ENCODE measurements at places on chromosomes 12 and 14. TPM values are rescaled to one million over a fixed set of nuclear protein-coding genes. Genes with fewer than 3 reads are reported as not detected.

- DNase-seq, result no peak
Observed at GRCh38 chr12:69509308-69509736, 39.1 kb downstream of the FRS2 start.

DNA sequence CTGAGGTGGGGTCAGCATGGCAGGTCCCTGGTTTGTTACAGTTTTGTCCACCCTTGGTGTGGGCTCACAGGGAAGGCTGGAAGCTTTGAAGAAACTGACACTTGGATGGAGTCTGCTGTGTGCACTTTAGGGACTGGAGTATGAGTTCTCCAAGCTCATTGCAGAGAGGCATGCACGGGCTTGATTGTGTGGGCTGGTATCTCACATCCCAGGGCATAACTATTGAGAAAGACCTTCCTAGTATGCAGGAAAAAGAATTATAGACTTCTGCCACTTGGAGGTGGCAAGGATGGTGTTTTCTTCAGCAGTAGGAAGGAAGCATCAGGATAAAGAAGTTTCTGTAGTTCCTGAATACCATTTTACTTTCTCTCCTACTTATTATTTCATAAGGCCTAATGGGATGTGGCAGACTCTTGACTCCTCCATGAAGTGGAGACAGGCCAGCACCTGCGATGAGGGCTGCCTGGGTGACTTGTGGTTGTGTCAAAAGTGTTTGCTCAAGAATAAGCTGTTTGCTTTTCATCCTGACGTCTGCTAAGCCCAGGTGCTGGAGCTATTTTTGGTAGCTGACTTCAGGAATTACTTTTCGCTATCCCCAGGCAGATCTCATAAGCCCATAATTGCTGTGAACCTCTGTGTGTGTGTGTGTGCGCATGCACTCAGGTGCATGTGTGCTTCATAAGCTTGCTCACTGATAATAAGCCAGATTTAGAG lies 125.8 kb downstream of the KTN1 start:
- no peak for DNase-seq

DNA sequence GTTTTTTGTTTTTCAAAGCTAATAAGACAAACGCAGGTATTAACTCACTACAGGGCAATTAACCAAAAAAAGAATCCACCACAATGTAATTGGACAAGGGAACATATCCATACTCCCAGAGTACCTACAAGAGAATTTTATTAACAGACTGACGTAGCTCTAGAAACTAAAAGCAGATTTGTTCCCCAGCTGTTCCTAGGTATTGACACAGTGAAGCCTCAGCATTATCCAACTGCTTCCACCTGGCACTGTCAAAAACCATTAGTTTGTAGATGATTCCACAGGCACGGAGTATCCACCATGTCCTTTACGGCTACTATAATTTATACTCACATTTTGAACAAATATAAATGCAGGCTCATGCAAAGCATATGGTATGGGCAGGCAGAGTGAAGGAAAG lies 22.3 kb downstream of the PPM1H start:
- DNase-seq, result no peak

- no peak for DNase-seq
Observed at GRCh38 chr12:49870501-49871262, 27.8 kb upstream of the BCDIN3D start.

- peak; percentile 41 for DNase-seq
Observed at GRCh38 chr12:124862768-124863415, 772 bp downstream of the SCARB1 start.

DNA sequence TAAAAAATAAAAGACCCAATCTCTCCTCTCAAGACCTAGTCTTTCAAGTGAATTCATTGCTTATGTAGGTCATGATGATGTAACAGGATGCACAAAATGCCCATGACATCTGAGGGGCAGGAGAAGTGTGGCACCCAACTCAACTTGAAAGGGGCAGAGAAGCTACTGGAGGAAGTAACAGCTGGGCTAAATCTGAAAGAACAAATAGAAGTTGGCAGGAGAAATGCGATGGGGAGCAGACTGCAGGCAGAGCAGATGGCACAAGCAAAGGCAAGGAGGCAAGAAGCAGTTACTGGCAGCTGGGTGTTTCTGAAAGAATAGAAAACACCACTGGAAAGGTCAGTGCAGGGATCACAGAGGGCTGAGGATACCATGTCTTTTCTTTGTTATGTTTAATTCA lies 14.6 kb downstream of the SLC38A4 start:
- DNase-seq, result no peak

- DNase-seq, result no peak
Observed at GRCh38 chr12:101847325-101847724, 16.6 kb upstream of the GNPTAB start.

DNA sequence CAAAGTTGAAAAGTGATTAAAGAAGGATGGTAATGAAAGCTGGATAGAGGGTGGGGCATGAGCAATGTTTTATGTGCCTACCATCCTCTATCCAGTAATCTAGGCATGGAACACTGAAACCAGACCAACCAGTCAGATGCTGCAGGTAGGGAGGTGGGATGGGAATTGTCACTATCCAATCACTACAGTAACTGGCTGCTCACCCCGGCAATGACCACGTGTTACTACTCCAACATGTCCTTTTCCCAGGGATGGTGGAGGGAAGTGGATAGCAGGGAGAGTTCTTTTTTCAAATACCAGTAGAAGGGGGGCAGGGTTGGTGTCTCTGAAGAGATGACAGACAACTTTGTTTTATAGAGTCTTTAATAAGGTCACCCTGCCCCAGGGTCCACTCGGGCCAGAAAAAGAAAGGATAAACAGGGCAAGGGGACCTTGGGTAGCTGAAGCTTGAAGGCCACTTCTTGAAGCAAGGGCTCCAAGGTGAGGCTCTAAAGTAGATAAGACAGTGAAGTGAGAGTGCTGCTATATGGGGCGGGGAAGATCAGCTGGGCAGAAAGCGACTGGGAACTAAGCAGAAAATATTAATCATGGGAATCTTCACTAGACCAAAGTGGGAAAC lies 14.7 kb upstream of the CDH24 start:
- DNase-seq, result peak; percentile 32

DNA sequence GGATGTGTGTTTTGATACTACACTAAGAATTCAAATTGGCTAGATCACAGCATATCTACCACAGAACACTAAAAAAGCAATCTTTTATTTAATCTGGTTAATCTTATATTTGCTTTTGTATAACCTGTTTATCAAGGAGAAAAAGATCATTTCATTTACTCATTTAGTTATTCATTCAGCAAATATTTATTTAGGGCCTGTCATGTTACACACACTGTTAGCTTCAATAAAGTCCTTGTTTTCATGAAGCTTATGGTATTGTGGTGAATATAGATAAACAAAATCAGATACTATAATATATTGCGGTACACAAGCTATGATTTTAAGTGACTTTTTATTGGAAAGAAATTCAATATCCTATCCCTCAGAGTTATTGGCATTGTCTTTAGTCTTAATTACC lies 350.8 kb downstream of the LRFN5 start:
- no peak for DNase-seq

DNA sequence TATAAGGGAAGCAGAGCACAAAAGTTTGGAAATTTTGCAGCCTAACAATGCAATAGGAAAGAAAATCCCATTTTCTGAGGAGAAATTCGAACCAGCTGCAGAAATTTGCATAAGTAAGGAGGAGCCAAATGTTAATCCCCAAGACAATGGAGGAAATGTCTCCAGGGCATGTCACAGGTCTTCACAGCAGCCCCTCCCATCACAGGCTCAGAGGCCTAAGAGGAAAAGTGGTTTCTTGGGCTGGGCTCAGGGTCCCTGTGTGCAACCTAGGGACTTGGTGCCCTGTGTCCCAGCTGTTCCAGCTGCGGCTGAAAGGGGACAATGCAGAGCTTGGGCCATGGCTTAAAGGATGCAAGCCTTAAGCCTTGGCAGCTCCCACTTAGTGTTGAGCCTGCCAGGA lies 190.0 kb downstream of the MDGA2 start:
- no peak for DNase-seq

- no peak for DNase-seq
Observed at GRCh38 chr12:65665817-65666216, 158.5 kb upstream of the HMGA2 start.

DNA sequence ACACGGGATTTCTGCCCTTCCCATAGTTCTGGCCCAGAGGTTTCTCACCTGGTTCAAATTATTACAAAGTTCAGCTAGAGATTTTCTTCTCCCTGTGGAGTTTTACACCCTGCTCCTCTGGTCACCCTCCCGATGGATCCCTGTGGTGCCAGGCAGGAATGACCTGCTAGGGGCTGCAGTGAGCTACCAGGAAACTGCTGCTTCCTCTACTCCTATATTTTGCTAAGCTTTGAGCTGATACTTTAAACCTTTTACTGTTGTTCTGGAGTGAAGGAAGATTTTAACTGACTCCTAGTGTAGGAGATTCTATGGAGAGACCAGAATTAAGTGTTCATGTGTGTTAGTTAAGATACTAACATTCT lies 30.4 kb upstream of the LRIG3 start:
- no peak for DNase-seq

GRCh38 chr14:51527073-51527472 lies 124.6 kb upstream of the FRMD6 start:
- DNase-seq, result no peak

- no peak for DNase-seq
Observed at GRCh38 chr12:65673732-65674131, 150.6 kb upstream of the HMGA2 start.

DNA sequence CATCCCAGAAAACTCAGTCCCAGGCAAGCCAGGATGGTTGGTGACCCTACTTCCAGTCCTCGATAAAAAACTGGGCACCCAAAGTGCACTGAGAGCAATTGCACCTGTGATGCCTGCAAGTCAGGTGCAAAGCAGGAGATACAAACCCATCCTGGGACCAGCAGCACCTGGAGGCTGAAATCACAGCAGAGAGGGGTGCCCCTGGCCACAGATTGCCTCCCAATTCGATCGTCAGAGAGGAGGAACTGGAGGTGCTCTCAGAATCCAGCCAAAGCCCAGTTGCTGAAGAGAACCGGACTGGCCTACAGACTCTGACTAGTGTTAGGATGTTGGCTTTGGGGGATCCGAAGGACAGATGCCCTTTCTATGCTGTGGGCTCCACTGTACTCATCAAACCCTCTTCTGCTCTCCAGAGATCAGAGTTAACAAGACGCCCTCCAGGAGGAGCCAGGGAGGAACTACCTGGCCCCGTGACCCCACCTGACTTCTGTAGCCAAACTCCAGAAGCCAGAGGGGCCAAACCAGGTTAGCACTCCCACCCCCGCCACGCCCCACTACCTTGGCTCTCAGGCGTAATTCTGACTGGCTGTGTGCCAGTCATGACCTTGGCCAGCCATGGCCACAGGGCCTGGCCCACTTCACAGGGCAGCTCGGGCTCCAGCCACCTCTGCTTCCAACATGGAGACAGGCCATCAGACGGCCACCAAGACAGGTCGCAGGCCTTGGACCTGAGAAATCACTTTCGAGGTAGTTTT lies 284.5 kb upstream of the RTL1 start:
- DNase-seq, result no peak

DNA sequence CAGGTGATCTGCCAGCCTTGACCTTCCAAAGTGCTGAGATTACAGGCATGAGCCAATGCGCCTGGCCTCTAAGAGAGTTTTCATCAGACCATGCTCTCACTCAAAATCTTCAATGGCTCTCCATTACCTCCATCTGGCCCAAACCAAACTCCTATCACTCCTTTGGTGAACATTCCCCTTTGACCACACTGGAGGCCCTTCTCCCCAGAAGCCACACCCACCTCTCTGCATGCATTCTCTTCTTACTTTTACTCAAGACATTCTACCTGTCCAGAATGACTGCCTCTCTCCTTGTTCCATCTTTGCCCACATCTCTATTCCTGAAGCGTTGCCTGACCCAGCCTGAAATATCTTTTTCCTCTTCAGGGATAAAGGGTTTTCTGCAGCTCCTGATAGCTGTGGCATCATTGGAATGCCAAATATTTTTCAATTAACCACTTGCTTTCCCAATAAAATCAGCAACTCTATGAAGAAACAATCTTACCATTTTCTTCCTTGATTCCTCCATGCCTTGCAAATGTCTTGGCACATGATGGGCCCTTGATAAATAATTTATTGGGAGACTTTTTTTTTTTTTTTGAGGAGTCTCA lies 15.5 kb downstream of the PLEK2 start:
- DNase-seq, result no peak

DNA sequence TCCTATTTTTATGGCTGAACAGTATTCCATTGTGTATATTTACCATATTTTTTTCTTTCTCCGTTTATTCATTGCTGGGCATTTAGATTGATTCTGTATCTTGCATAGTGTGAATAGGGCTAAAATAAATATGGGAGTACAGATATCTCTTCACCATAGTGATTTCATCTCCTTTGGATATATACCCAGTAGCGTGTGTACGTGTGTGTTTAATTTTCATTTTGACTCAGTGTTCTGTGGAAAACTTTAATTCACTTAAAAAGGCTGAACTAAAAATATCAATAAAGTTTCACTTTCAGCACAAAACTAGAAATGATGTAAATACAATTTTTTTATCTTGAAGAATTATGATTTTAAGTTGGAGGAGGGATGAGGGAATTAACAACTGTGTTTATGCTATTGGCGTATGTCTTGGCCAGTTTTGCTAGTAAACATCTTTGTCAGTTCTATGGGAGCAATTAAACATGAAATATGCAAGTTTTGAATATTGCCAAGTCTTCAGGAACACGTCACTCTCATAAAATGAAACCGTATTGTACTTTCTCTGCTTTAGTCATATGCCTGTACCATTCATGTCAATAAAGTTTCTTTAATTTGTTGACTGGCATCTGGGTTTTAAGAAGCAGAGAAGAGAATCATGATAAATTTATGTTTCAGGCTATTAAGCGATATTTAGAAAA lies 99.8 kb downstream of the PTGER2 start:
- no peak for DNase-seq

The MOAP1 gene
- polyA plus RNA-seq, result 73.6 TPM

The MUCL1 gene
- polyA plus RNA-seq, result not detected

The TNS2 gene
- 32.4 TPM for polyA plus RNA-seq

The DIO2 gene
- 1.4 TPM for polyA plus RNA-seq

The RTL1 gene
- 0.15 TPM for polyA plus RNA-seq

The ANO2 gene
- 1.1 TPM for polyA plus RNA-seq

The KCNMB4 gene
- polyA plus RNA-seq, result 18.3 TPM
